ENCODE measurements at places on chromosomes 12 and 14.

DNA sequence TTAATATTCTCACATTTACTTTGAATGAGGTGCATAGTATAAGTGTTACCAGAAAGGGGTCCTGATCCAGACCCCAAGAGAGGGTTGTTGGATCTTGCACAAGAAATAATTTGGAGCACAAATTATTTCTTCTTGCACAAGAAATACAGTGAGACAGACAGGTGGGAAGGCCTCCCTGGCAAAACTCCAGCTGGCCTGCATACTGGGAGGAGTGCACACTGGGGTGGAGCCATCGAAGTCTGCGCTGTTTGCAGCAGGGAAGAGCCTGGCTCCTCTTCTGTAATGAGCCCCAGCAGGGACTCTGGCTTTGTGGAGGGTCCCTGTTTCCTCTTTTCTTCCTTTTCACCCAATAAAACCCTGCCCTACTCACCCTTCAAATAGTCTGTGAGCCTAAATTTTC is 141.6 kb downstream of the GLT1D1 start:
- peak; percentile 67 for DNase-seq

GRCh38 chr12:66127650-66128049 is 2.9 kb downstream of the LLPH start:
- DNase-seq = no peak

DNA sequence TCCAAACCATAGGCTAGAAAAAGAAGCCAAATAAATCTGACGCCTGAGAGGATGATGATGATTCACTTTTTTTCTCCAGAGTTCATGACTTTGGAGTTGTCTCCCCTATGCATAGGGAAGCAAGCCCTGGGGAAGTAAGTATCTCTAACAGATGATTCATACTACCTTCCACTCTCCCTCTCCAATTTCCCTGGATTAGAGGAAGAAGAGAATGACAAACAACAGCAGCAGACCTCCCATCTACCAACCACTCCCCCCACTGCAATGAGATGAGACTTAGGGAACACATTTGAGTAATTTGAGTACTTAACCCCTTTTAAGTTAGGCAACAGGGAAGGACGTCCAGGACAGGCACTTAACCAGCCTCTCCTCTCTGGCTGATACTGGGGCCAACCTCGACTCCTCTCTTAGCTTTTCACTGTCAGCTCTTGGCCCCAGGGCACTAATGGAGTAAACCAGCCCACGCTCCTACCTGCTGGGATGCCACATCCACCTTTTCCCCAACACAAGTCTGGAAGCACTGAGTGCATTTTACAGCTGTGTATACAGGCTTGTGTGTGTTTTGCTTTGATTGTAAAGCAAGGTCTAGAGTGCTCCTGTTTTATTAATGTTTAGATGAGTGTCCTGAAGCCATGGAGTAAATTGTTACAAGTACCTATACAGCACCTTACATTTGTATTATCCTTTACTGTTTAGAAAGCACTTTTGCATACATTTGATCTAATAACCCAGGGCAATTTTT is 180.7 kb downstream of the PHLDA1 start:
- DNase-seq = no peak

- DNase-seq = peak; percentile 67
Measured at GRCh38 chr12:110742096-110742717, 484 bp downstream of the PPP1CC start.

- DNase-seq = no peak
Measured at GRCh38 chr12:93990832-93991803, 157.3 kb upstream of the PLXNC1 start.

DNA sequence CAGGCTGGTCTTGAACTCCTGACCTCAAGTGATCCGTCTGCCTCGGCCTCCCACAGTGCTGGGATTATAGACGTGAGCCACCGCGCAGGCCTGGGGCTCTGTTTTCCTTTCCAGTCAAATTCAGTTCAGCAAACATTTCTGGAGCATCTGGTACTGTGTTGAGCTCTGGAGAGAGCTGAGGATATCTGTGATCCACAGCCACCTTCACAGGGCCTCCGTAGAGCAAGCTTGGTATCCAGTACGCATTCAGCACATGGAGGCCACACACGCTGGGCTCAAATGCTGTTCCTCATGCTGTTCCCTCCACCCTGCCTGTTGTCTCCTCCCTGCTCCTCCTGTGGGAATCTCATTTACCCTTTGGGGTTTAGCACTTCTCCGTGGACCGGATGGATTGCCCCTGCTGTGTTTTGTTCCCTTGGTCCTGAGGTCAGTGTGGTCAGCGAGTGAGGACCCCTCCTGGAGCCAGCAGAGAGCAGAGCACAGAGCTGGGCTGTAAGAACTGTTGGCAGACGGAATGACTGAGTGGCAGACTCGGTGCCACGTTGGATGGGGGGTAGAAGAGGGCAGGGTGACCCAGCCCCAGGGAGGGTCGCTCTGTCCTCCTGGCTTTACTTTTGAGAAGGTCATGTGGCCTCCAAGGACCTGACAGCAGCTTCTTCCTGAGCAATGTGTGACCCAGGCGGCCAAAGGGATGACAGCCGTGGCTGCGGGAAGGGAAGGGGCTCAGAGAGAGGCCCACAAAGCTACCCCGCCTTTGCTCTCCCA is 891 bp downstream of the RPS6KL1 start:
- DNase-seq = no peak

DNA sequence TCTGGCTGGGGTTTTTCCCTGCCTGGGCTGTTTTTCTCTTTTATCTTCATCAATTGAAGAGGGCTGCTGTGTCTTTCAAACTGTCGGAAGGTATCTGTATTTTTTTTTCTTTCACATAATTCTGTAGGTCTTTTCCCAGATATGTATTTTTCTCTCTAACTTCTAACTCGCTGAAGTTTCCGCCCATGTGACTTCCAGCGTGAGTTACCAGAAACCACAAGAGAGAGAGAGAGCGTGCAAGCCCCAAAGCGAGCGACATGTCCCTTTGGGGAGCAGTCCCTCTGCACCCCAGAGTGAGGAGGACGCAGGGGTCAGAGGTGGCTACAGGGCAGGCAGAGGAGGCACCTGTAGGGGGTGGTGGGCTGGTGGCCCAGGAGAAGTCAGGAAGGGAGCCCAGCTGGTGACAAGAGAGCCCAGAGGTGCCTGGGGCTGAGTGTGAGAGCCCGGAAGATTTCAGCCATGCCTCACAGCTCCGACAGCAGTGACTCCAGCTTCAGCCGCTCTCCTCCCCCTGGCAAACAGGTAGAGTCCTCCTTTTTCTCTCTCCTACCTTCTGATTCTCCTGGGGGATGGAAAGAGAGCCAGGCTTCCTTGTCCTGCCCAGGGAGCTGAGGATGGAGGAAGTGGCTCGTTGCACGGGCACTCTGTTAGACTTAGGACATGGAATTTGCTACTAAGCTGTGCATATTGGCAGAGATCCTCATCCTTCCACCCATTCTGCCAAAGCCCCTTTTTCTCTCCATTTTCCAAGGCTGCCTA is at the start of gene BATF:
BATF (plus strand) TSS at position 246 of the 759 bp plus-strand sequence; CDS start at position 460, 214 bp downstream.
- DNase-seq = no peak

- DNase-seq = no peak
Measured at GRCh38 chr14:94795372-94795771, 25.5 kb upstream of the GSC start.

- DNase-seq = no peak
Measured at GRCh38 chr12:131948166-131948712, 1.5 kb upstream of the EP400 start.

- DNase-seq = no peak
Measured at GRCh38 chr12:62379026-62379722, 87.5 kb upstream of the MON2 start.

GRCh38 chr12:32069071-32069470 is 37.6 kb upstream of the BICD1 start:
- no peak for DNase-seq

- DNase-seq = no peak
Measured at GRCh38 chr12:132506328-132507160, 16.6 kb downstream of the FBRSL1 start.

DNA sequence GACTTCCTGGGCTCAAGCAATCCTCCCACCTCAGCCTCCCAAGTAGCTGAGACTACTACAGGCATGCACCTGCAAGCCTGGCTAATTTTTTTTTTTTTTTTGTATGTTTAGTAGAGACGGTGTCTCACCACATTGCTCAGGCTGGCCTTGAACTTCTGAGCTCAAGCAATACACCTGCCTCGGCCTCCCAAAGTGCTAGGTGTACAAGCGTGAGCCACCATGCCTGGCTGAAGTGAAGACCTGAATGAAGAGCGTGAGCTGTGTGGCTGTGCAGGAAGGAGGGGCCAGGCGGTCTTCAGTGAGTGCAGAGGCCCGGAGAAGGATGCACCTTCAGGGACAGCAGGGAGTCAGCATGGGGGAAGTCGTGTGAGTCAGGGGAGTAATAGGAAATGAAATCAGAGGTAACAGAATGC is 14.9 kb upstream of the NFKBIA start:
- DNase-seq = no peak

DNA sequence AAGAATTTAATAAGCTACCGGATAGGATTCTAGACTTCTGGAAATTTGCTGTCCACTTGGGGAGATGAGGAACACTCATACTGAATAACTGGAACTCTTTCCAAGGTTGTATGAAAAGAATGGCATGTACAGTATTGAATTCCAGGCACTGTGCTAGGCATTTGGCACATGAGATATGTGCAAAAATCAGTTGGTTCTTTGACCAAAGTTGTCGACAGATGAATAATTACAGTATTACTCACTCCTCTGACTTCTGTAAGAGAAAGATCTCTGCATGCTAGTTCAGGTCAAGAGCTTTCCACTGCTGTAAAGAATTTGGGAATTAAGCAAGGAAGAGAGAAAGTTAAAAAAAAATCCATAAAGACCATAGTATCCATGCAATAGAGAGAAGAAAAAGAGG is 764.7 kb downstream of the BCL11B start:
- no peak for DNase-seq

GRCh38 chr12:111964935-111965334 is 48.0 kb downstream of the TMEM116 start:
- no peak for DNase-seq

GRCh38 chr12:111826316-111826715 is 15.7 kb upstream of the MAPKAPK5 start:
- no peak for DNase-seq

GRCh38 chr12:48104531-48104930 is 1.3 kb downstream of the SENP1 start:
- no peak for DNase-seq

- no peak for DNase-seq
Measured at GRCh38 chr12:131072451-131073230, 118.9 kb downstream of the ADGRD1 start.

DNA sequence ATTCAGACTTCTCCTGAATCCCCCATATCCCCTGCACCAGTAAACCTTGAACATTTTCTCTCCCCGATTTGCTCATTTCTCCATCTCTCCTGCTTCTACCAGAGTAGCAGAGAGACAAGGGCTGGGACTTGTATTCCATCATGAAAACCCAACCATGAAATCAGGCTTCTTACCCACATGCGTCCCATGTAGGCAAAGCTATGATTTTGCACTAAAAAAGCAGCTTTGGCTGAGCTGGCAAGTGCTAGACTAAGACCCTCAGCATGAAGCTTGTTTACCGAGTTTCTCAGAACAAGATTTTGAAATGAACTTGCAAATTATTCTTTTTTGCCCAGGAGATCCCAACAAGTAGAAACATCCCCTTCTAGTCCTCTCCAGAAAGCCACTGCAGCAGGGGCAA is 80.3 kb upstream of the RFLNA start:
- no peak for DNase-seq

- no peak for DNase-seq
Measured at GRCh38 chr12:64173456-64173855, 48.6 kb downstream of the KICS2 start.

- DNase-seq = peak; percentile 84
Measured at GRCh38 chr12:46268583-46269428, at the start of gene SLC38A1. TSS of gene SLC38A1 (minus strand) at chr12:46269043. CDS start at chr12:46239800, 29,243 bp downstream.

- DNase-seq = no peak
Measured at GRCh38 chr12:93743229-93743998, 66.2 kb downstream of the CRADD start.

GRCh38 chr14:59711080-59711479 is 134.5 kb upstream of the CCDC175 start:
- no peak for DNase-seq

DNA sequence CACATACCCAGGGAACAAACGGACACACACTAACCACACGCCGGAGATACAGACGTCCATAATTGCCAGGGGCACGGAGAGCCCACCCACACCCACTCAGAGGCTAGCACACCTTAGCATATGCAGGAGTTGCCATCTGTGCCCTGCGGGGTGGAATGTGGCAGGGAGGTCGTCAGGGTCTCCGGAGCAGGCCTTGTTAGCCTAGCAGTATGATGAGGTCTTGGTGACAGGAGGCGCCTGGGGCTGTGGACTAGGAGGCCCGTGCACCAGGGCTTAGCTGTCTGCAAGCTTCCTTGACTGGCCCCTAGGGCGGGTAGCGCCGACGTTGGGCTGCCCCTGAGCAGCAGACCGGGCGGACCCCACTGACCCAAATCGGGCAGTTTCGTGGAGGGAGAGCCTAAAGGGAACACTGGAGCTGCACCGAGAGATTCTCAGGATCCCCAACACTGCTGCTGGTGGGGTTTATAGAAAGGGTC is 10.0 kb downstream of the STAC3 start:
- peak; percentile 16 for DNase-seq

DNA sequence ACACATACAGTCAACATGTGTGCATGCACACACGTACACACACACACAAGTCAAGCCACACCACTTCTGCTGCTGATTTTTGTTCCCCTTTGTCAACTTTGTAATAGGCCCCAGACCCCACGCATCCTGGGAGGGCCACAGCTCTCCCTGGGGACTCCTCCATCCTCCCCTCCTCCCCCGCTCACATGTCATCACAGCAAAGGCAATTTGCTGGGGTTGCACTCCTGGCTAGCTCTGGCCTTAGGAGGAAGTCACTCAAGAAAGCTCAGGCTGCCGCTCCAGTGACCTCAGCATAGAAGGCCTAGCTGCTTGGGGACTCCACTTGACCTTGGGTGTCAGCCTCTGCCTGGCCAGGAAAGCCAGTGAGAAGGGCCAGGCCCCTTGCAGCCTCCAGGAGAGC is 27.2 kb downstream of the NGB start:
- DNase-seq = no peak

DNA sequence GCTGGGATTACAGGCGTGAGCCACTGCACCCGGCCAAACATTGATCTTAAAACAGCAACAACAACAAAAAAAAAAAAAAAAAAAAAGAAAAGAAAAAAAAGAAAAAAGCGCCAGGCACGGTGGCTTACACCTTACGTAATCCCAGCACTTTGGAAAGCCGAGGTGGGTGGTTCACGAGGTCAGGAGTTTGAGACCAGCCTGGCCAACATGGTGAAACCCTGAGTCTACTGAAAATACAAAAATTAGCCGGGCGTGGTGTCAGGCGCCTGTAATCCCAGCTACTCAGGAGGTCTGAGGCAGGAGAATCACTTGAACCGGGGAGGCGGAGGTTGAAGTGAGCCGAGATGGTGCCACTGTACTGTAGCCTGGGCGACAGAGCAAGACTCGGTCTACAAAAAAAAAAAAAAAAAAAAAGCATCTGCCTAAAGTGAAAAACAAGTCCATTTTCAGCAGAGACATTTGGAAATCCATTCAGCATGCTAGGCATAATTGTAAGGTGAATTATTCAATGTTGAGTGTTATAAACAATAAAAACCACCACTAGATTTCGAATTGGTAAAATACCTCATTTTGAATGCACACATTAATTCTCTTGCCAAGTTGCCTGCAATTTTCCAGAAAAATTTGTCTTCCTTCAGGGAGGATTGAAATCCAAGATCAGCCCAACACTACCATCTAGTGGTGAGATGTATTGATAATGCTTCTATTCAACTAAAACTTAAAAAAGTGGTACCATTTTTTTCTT is 8.0 kb upstream of the CERS5 start:
- DNase-seq = peak; percentile 52

GRCh38 chr12:46110223-46110611 is 119.8 kb upstream of the SCAF11 start:
- peak; percentile 68 for DNase-seq

All from NCI-H1105 treated with DMSO at 0.1 percent for 48 hours (cell line).